Stimulated activated CD4-positive, alpha-beta T cell treated with anti-CD3 and anti-CD28 coated beads, Interleukin-4, amount 100 ng/mL, for 1 hour (primary cell): ENCODE measurements at places on chromosomes 5 and 9.
A peak's percentile ranks its signal among the peaks of the same experiment; 100 is the strongest.

DNA sequence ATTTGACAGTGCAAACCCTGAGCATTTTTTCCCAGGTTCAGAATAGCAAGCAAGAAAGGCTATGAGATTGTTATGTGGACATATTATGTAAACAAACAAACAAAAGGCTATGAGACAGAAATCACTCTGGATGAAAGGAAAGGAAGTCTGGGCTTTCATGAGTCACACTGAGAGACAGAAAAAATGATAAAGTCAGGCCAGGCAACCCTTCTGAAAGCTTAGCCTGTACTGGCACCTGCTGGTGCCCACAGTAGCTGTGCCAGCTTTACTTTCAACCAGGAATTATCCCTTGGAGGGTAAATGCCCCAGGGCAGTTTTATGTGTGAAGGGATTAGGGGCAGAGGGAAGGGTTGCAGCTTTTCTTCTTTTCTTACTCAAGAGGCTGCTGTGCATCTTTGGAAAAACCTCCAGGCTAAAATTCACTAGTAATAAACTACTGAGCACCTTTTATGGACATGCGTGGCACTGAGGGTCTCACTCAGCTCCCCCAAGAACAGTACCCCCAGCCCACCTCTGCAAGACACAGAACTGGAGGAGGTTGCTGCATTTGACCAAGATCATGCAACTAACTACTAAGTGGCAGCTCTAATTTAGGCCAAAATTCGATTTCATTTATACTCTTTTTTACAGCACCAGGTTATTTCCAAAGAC, 41.7 kb downstream of the ACTL7B start:
- DNase-seq = no peak

DNA sequence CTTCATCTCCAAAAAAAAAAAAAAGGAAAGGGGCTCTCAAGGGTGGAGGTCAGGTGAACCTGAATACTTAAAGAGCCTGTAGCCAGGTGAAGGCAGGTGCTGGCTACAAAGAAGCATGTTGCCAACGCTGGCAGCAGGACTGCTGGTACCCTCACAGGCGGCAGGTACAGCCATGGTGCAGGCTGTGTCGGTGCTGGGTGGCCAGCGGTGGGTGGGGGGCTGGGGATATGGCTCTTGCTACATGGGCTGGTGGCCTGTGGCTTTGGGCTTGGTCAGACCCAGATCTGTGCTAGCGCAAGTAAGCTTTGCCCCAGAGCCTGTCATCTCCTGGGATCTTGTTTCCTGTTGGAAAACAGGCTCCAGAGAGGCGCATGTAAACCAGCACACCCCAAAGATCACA, 86.3 kb upstream of the PHYKPL start:
- DNase-seq = no peak

DNA sequence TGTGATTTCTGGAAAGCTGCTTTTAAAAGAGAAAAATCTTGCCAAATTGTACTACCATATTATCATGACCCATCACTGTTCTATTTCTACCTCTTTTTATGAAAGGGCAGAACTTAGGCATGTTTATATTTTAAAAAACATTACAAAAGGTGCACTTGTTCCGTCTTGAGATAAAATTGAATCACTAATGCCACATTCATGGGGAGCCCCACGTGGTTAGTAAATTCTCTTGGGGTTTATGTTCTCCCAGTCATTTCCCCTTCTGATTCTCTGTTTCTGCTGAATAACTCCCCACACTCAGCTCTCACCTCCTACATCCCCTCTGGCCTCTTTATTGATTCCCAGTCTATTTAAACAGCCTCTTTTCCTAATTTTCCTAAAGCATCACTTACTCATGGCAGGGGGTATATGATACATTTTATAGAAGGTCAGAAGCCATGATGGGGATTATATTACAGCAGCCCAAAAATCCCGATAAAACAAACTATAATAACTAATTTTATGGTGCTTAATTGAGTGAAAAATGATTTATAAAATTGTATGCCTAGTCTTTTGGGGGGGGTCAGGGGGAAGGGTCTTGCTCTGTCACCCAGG, 19.7 kb upstream of the VLDLR start:
- no peak for DNase-seq

GRCh38 chr5:172166030-172166826, 21.8 kb downstream of the STK10 start:
- no peak for DNase-seq

DNA sequence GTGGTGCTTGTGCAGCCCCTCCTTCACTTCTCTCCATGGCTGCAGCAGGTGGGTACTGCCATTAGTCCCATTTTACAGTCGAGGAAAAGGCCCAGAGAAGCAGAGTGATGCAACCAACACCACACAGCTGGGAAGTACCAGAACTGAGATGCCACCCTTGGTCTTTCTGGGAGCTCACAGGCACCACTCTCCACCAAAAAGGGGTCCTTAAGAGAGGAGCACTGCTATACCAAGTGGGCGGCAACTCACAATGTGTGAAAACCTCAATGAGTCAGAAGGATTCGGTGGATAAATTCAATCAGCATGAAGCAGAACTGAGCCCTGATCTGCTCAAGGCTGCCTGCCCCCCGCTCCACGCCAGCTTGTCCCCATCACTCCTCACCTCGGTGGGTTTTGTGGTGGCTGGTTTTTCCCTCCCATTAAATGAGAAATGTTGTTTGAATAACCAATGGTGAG, 213.7 kb downstream of the FSTL4 start:
- peak; percentile 22 for DNase-seq

- DNase-seq = no peak
Observed at GRCh38 chr5:42520203-42520602, 97.0 kb downstream of the GHR start.

DNA sequence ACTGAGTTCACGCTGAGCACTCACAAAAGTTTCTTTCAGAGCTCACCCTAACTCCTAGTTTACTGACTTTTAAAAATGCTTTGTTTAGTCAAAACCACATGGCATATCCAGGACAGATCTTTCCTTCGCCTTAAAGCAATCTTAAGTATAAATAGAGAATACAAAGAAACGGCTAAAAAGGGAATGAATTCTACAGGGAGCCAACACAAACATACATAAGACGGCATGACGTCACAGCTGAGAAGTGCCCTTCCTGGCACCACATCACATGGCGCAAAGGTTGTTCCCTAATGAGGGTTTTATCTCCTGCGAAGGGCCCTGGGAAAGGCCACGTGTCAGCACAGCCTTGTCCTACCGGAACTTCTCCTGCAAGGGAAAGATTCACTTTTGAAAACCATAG, 141.3 kb downstream of the IRX1 start:
- no peak for DNase-seq

- DNase-seq = no peak
Observed at GRCh38 chr5:25570067-25570583, 925.3 kb upstream of the CDH10 start.

DNA sequence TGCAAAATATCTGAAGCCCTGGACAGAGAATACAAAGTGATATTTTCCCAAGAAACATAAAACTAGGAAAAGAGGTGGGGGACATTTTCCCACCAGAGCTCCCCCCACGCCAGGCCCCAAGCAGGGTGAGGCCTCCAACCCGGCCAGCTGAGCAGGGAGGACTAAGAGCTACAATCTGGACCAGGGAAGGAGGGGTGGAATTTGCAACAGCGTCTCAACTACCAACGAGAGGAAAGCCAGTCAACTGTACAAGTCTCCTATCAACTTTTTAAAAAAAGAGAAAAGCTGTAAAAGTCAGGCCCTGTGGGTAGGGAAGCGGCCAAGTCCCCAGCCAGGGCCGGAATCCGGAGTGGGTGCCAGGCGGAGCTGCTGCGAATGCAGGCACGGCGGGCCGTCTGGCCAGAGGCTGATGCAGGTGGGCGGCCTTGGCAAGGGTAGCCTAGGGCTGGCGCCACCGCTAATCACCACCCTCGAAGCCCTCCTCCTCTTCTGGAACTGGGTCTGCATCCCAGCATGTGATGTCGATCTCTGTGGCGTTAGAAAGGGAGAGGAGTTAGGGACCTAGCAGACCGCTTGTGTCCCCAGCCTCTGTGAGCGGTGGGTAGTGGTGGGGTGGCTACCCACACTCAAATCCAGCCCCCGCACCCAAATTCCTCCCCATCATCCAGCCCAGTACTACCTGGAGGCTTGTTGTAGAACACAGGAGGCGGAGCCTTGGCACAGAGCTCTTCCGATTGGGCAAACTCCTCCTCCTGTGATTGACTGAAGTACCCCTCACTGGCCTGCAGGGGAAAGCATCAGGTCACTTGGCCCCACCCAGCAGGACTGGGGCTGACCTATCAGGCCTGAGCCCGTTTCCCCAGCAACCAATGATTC, 10.6 kb downstream of the PRR7 start:
- DNase-seq = peak; percentile 42

DNA sequence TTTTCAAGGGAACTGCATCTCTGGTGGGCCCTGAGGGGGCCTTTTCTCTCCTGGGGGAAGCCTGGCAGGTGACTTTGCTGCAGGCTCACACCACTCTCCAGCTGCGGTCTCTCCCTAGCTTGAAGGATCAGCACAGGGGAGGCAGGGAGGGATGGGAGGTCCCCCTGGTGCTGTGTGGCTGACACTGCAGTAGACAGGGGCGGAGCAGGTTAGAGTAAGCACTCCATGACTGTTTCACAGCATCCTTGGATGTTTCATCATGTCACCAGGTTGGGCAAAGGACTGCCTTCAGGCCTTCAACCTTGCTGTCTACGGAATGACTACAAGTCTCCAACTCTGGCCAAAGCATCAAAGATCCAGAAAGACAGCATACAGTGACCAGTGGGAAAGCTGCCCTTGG, 470.7 kb downstream of the CDK5RAP2 start:
- DNase-seq = no peak

GRCh38 chr9:81558091-81558830, 131.1 kb downstream of the TLE1 start:
- DNase-seq = no peak

DNA sequence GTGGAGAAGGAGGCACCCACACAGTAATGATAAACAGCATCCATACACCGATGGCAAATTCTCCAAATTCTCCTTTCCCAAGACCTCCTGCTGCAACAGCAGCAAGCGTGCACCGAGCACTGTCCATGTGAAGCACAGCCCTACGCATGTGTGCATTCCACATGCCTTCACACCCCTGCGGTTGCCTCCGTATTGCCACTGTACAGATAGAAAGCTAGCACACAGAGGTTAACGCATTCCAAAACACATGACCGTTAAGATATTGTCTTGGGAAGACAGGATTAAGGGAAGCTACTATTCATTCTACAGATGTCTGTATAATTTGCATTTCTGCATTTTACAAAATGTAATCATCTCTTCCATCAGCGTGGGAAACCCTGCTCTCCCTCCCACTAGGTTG, 6.6 kb downstream of the FLT4 start:
- DNase-seq = no peak

DNA sequence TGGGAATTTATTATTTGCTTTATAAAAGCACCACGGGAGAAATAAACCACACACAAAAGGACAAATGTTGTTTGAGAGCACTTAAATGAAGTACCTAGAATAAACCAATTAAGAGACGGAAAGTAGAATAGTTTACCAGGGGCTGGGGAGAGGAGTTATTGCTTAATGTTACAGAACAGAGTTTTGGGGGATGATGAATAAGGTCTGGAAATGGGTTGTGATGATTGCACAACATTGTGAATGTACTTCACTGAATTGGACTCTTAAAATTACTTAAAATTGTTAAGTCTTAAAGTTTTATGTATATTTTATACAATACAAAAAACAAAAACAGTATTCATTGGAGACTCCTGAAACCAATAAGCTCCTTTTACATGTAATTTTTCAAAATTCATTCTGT, 1.5 kb downstream of the ZBTB43 start:
- DNase-seq = no peak

GRCh38 chr5:40514976-40515375, 164.7 kb upstream of the PTGER4 start:
- DNase-seq = no peak

DNA sequence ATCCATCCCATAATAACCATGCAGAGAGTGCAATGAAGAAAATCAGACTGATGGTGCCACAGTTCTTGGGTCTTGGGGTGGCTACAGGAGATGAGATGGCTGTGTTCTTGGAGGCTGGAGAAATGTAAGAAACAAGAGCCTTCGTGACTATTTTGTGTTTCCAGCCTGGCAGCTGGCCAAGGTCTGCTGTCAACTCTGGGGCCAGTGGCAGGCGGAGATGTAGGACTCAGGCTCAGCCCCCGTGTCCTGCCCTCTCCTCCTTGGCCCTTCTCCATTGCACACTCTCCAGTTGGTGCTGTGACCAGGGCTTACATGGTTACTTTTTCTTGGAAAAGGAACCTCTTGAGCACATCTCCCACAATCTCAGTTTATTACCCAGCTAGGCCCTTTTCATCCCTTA, 235.4 kb downstream of the DMRT2 start:
- DNase-seq = no peak

DNA sequence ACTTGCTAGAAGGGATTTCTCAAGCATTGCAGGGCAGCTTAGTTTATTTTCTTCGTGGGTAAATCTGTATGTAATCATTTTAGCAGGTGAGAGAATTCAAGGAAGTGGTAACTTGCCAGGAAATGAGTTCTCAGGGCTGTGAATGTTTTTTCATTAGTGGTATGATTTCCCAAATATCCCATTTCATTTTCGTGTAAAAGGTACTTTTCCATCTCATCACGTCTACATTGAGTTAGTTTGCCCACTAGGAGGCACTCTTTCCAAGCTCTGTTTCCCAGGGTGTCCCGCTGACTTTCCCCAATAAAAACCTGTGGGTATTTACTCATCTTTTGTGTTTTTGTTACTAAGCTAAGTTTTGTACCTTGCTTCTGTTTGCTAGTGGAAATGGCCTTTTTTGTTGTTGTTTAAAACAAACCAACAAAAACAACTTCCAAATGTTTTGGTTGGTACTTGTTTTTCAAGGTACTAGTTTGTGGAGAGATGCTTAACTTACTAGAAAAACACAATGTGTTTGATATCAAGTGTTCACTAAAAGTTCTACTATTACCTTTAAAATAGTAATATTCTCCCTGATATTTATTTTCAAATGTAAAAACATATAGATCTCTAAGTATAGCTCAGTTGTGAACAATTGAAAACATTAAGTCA, 373.6 kb downstream of the ADGRV1 start:
- peak; percentile 7 for DNase-seq

DNA sequence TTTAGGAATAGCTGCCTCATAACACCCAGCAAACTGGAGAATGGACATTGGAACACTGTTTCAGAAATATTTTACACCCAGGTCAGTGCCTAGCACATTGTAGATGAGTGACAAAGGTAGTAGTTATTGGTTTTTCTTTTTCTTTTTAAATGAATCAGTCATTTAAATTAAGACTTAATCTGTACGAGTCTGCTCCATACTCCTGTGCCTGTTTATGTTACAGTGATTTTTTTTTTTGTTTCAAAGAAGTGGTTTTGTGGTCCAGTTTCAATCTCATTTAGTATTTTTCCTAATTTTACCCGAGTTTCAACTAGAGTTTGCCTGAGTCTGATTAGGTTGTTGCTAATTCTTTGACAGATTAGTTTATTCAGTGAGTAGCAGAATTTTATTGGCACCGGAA, 16.2 kb downstream of the LMNB1 start:
- no peak for DNase-seq

DNA sequence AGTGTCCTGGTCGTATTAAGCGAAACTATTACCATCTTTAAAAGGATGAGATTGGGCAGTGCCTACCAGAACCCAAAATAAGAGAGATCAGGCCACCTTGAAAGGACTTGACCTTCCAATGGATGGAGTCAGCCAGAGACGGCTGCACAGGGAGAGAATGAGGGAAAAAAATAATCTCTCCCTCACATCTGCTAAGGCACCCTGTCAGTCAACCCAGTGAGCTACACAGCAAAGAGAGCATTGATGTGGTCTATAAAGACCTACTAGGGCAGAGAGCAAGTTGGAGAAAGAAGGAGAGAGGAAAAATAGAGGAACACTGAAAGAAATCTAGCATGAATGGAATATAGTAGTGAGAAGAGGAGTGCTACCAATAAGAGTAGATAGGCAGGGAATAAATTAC, 68.0 kb upstream of the FTMT start:
- no peak for DNase-seq
